Lung (tissue), 17 donors: ENCODE measurements at places on chromosomes 2 and 18. TPM values are rescaled to one million over a fixed set of nuclear protein-coding genes. Genes with fewer than 3 reads are reported as not detected.

DNA sequence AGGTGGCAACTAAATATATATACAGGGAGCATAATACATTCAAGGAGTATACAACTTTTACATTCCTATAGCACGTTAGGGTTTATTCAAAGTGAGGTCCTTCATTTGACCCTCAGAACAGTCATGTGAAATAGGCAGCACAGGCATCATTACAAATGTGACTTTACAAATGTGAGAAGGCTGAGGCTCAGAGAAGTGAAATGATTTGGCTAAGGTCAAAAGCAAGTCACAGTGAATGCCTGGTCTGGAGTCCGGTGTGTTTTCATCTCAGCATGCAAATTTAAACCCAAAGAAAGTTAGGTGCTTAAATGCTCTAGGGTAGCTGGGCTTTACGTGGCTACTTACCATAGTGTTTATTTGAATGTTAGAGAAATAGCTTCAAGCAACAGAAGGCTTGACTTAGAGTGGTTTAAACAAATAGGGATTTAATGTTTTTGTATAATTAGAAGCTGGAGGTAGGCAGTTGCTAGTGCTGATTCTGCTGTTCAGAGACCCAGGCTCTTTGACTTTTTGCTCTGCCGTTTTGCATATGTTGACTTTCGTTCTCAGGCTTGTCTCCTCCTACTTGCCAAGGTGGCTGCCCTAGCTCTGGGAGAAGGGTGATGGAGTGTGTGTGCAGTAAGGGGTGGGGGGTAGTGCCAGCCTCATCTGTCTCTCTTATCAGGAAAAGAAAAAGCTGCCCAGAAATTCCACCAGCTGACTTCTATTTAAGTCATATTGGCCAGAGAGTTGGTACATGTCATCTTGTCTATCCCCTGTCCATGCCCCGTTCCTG is 89.2 kb downstream of the PLCL1 start:
- no peak for DNase-seq

Gene DPP4
- total RNA-seq, result 27.7 TPM

GRCh38 chr18:28045176-28045810 is 131.6 kb downstream of the CDH2 start:
- peak; percentile 42 for DNase-seq

Gene ZSWIM2
- not detected for total RNA-seq

DNA sequence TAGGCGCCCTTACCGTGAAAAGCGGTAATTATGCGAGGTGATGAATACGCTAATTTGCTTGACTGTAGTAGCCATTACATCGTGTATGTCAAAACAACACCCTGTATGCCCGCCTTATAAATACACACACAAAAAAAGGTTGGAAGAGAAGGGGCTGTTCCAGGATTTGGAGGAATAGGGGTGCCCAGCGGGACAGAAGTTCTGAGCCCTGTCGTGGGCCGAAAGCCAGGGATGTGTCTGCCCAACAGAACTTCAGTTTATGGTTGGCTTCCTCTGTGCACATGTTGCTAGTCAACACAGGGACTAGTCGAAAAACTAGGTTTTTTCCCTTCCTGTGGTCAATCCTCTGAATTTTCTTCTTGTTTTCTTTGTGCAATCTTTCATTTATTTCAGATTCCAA is 182.5 kb downstream of the ACKR3 start:
- DNase-seq, result no peak

DNA sequence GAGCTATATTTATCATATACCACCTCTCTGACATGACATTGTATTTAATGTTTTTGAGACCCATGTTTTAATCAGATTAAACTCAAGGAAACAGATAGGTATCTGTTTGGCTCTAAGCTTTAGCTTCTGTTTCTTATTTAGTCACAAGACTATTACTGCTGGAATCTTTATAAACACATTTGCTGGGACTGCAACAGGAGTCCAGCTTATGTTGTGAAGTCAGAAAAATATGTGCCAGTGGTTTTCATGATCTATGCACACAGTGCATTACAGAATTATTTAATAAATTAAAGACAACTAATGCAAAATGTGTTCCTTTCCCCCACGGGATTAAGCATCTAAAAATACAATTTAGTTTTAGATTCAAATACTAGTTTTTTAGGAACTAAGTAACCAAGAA is 338.9 kb downstream of the ZEB2 start:
- no peak for DNase-seq

- DNase-seq, result no peak
These were observed 43.2 kb upstream of the GPR75 start for GRCh38 chr2:53903011-53903410.

GRCh38 chr2:159471340-159471739 is 145.0 kb downstream of the BAZ2B start:
- DNase-seq, result no peak

Gene COLEC12
- total RNA-seq, result 108 TPM

DNA sequence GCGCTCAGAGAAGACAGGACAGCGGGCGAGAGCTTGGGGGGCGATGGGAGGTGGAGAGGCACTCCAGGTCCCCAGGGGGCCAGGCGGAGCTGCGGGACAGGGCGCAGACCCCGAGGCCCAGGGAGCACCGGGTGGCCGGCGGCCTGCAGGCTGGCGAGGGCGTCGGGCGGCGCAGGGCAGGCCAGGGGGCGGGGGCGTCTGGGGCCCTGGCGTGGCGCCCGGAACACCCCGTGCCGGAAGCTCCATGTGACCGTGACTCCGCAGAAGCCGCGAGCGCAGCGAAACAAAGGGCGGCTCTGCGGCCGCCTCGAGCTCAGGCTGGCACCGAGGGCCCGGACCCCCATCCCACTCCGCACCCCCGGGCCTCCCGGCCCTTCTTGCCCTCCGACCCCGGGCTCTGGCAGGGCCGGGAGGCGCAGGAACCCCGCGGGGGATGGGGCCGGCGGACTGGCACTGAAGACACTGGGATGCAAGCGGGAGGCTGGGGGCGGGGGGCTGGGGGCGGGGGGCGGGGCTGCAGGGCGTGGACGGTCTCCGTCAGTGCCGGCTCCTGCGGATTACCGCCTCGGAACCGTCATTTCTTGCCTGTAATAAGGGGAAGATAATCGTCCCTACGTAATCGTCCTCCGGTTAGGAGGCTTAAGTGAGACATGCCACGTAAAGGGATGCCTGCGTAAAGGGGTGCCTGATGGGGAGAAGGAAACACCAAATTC is 19.1 kb downstream of the SH2D6 start:
- peak; percentile 93 for DNase-seq
